Activated CD4-positive, alpha-beta T cell treated with anti-CD3 and anti-CD28 coated beads, Interleukin-2, amount 10 ng/mL, durations not matched to agents 7 days and 5 days (primary cell): ENCODE measurements at places on chromosomes 11 and 22. TPM values are rescaled to one million over a fixed set of nuclear protein-coding genes. Genes with fewer than 3 reads are reported as not detected.
A peak's percentile ranks its signal among the peaks of the same experiment; 100 is the strongest.

GRCh38 chr11:103322821-103323220 is 213.6 kb downstream of the DYNC2H1 start:
- H3K27ac ChIP-seq: no peak overlapping the region
- H3K27me3 ChIP-seq: no peaks in the 10 kb centered on the region
- H3K36me3 ChIP-seq: no peaks in the 10 kb centered on the region

- H3K27me3 ChIP-seq: no peaks in the 10 kb centered on the region
- no peak overlapping the region for H3K4me3 ChIP-seq
- peaks cover 47% of the 10 kb centered on the region for H3K36me3 ChIP-seq
- peaks cover 13% of the 10 kb centered on the region for H3K4me1 ChIP-seq
- peak overlapping the region; percentile 72 for H3K27ac ChIP-seq
- no peak for DNase-seq
Measured at GRCh38 chr11:71488681-71489270, 35.8 kb downstream of the NADSYN1 start.

DNA sequence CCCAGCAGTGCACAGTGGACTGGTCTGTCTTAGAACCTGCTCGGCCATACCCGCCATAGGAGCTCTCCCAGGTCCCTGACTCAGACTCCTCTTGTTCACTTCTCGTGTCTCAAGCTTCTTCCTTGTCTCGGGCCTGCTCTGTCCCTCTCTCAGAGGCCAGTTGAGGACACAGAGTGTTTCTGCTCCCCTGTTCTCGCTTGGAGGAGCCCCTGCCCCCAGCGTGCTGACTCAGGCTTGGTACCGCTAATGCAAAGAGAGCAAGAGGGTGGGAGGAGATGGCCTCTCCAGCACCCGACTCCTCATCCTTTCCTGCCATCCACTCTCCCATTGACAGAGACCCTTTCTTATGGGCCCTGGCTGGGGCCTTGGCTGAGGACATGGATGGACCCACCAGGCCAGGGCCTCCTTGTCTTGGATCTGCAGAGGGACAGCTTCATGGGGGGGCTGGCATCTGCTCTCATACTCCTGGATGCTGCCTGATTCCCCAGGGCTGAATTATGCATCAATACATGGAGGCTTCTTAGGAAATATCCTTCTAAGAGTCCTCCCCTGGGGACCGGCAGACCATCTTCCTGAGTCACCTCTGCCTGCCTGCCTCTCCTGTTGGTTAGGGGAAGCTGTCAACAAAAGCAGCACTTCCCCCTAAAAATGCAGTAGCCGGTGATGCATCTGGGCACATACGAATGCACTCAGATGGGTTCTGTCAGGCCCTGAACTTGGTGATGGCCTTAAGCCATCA is 15.9 kb downstream of the TSPAN18 start:
- no peak for DNase-seq
- H3K4me3 ChIP-seq: no peak overlapping the region
- no peak overlapping the region for H3K27ac ChIP-seq
- no peaks in the 10 kb centered on the region for H3K27me3 ChIP-seq
- H3K36me3 ChIP-seq: no peaks in the 10 kb centered on the region

- no peaks in the 10 kb centered on the region for H3K4me1 ChIP-seq
- no peak overlapping the region for H3K4me3 ChIP-seq
- H3K27me3 ChIP-seq: no peaks in the 10 kb centered on the region
- H3K36me3 ChIP-seq: no peaks in the 10 kb centered on the region
Measured at GRCh38 chr11:43212279-43212678, 99.5 kb upstream of the API5 start.

The FDX1 gene
- total RNA-seq: 8.2 TPM

The OR51B5 gene
- total RNA-seq: not detected

- DNase-seq: no peak
- H3K4me3 ChIP-seq: no peak overlapping the region
- H3K36me3 ChIP-seq: no peaks in the 10 kb centered on the region
- no peak overlapping the region for H3K27ac ChIP-seq
- no peaks in the 10 kb centered on the region for H3K27me3 ChIP-seq
Measured at GRCh38 chr11:116657842-116658825, 114.7 kb downstream of the BUD13 start.

DNA sequence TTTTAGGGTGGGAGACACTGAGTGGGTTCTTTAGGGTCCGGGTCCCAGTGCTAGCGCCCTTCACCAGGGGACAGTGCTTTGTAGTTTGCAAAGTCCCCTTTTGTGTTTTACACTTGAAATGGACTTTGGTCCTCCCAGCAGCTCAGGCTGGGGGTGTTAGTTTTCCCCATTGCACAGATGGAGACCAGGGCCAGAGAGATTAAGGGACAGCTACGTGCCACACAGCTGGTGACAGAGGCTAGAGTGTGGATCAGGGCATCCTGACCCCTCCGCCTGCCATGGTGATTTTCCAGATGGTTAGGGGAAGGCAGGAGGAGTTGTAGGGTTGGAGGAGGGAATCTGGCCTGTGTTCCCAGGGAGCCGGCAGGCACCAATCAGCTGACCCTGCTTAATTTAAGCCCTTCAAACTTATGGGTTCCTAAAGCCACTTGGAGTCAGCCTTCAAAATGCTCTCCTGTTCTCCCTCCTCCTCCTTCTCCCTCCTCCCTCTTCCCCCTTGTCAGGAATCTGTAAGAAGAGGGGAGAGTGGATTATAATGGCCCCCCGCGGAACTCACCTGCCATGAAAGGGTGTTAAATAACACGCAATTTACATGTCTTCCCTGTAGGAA is 22.5 kb upstream of the MPPED1 start:
- H3K4me1 ChIP-seq: no peaks in the 10 kb centered on the region
- H3K4me3 ChIP-seq: no peak overlapping the region
- DNase-seq: no peak

DNA sequence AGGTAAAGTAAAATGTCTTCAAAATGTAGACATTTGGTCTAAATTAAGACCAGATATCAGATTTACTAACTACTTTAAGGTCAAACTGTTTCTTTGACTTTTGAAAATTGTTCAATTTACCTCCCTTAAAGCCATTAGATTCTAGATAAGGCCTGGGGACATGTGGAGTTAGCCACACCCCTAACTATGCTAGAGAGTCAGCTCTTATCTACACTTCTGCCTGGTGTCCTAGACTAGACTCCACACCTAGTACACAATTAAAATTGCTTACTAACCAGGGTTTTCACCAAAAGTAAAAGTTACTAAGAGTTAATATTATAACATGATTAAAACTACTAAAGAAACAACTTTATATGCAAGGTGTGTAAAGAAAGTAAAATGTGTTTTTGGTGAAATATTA is 43.6 kb upstream of the DBX1 start:
- peaks cover 4% of the 10 kb centered on the region for H3K36me3 ChIP-seq
- H3K4me1 ChIP-seq: no peaks in the 10 kb centered on the region
- no peak overlapping the region for H3K27ac ChIP-seq
- no peak overlapping the region for H3K4me3 ChIP-seq

The MMP27 gene
- total RNA-seq: not detected

DNA sequence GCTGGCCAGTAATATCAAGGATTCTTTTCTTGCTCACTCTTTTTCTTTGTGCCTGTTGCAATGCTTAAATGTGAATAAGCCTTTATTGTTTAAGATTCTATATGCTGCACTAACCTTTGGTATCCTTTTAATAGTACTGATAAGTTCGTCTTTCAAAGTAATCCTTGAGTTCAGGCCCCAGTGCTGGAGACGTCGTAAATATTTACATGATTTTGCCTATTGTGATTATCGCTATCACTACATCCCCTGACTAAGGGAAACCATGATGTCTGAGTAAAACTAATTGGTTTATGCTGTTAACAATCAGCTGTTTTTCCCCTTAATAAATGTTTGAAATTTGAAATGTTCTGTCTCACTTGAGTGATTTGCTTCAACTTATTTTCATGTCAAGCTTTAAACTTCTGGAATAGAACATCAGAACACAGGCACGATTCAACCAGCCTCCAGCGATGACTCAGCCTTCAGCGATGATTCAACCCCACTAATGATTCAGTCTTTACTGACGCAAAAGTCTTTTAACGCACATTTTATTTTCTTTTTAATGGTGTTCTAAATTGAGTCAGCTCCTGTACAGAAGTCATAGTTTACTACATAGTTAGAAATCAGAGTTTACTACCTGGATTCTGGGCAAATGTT is 3.9 kb downstream of the HTATIP2 start:
- H3K36me3 ChIP-seq: peaks cover 54% of the 10 kb centered on the region
- H3K4me3 ChIP-seq: no peak overlapping the region
- peaks cover 58% of the 10 kb centered on the region for H3K4me1 ChIP-seq
- no peak overlapping the region for H3K27ac ChIP-seq

DNA sequence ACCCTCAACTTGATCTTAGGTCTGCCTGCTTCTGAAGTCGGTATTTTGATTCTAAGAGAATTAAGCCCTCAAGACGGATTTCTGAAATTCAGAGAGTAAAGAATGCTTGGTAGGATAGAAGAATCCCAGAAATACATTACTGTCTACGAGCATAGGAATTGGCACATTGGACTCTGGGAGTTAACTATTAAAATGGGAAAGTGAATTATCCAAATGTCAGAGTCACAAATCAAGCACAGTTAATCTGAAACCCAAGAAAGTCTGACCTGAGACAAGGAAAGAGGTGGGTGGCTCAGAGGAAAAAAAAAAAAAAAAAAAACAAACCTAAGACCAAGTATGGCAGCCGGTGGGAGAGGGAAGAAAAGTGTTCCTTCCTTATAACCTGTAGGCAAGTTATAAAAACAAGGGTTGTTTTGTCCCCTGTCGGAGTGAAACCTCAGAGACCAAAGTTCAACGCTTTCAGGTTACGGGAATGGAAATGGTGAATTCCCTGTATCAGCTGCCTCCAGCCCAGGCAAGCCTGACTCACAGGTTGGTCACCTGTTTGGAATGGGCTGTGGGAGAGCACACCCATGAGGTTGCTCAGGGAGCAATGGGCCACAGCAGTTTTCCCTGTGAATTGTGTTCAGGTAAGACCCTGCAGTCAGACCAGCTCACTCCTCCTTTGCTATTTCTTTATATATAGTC is 139.0 kb downstream of the ETS1 start:
- no peaks in the 10 kb centered on the region for H3K27me3 ChIP-seq
- H3K4me3 ChIP-seq: no peak overlapping the region
- H3K4me1 ChIP-seq: peaks cover 35% of the 10 kb centered on the region
- H3K27ac ChIP-seq: peak overlapping the region; percentile 28

- H3K27me3 ChIP-seq: no peaks in the 10 kb centered on the region
- H3K36me3 ChIP-seq: peaks cover 6% of the 10 kb centered on the region
- peak overlapping the region; percentile 78 for H3K27ac ChIP-seq
- DNase-seq: no peak
Measured at GRCh38 chr22:19889951-19890350, 35.3 kb upstream of the GNB1L start.

DNA sequence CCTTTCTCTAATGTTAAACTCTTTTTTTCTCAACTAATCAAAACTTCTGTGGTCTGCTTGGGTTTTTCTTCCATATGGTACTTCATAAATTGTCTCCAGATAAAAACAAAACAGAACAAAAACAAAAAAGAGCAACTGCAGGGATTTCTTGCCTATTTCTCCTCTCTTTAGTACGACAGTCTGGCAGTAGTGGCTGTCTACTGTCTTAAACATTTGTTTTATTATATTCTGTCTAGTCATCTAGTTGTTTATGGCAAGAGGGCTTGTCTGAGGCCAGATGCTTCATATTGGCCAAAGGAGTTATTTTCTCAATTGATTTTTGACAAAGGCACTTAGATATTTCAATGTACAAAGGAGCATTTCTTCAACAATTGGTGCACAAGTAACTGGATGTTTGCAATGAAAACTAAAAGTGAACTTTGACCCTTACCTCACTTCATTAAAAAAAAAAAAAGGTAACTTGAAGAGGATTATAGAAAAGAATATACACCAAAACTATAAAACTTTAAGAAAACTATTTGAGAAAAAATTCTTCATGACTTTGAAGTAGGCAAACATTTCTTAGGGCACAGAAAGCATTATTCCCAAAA is 404.2 kb downstream of the LUZP2 start:
- H3K36me3 ChIP-seq: no peaks in the 10 kb centered on the region
- DNase-seq: no peak
- no peak overlapping the region for H3K4me3 ChIP-seq
- H3K4me1 ChIP-seq: no peaks in the 10 kb centered on the region
- no peaks in the 10 kb centered on the region for H3K27me3 ChIP-seq
- H3K27ac ChIP-seq: no peak overlapping the region

- H3K27me3 ChIP-seq: no peaks in the 10 kb centered on the region
- peak overlapping the region; percentile 93 for H3K27ac ChIP-seq
- peaks cover 71% of the 10 kb centered on the region for H3K36me3 ChIP-seq
- H3K4me3 ChIP-seq: no peak overlapping the region
- H3K4me1 ChIP-seq: peaks cover 73% of the 10 kb centered on the region
- DNase-seq: no peak
Measured at GRCh38 chr11:67280341-67280787, 8.7 kb upstream of the ANKRD13D start.
